ENCODE measurements at places on chromosomes 16 and 17.

- DNase-seq: no peak
Measured at GRCh38 chr16:81502396-81503070, 57.9 kb downstream of the CMIP start.

DNA sequence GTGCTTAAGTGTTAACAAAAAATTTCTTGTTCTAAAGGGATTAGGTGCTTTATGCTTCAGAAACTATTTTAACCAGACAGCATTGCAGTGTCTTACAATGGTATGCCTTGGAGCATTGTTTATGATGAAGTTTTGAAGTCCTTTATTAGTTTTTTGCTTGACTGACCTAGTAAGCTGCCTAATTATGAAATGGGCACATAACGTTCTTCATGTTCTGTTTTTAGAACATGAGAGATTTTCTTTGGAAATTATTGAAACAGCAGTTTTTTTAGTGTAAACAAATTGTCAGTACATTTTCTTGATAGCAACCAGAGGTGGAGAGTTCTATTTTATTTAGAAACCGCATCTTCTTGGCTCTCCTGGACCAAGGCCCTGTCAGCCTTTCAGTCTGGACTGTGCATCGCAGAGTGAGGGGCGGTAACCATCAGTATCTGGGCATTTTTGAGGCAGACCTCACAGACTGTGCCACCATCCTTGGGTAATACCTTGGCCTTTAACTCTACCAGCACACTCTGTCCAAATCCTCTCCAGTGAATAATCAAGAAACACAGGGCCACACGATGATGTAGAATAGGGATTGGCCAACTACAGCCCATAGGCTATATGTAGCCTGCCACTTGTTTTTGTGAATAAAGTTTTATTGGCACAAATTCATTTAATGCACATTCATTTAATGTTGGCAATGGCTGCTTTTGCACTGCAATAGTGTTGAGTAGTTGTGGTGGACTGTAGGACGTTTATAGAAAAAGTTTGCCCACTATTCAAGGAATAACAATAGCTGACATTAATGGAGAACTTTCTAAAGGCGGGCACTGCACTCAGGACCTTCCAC is 81.1 kb downstream of the VPS35L start:
- DNase-seq: no peak

GRCh38 chr16:27281243-27281642 is 12.7 kb upstream of the NSMCE1 start:
- no peak for DNase-seq

GRCh38 chr16:84836234-84836647 is 16.5 kb downstream of the CRISPLD2 start:
- no peak for DNase-seq
